ENCODE measurements at places on chromosomes 12 and 14. TPM values are rescaled to one million over a fixed set of nuclear protein-coding genes. Genes with fewer than 3 reads are reported as not detected.

AHNAK2 gene
- 198 TPM for total RNA-seq

CLEC6A gene
- not detected for total RNA-seq

OVCH1 gene
- total RNA-seq: not detected

RAP1B gene
- total RNA-seq: 226 TPM

SIRT4 gene
- 0.49 TPM for total RNA-seq

IL26 gene
- not detected for total RNA-seq

KRT2 gene
- not detected for total RNA-seq

RAB3IP gene
- total RNA-seq: 21.8 TPM

PTGDR gene
- not detected for total RNA-seq

ACRBP gene
- 0.16 TPM for total RNA-seq

ACSS3 gene
- 6.4 TPM for total RNA-seq

DHRS4 gene
- 41.8 TPM for total RNA-seq

NRXN3 gene
- total RNA-seq: 0.27 TPM

All from hair follicular keratinocyte (primary cell).